ENCODE measurements at places on chromosomes 4 and X.
A peak's percentile ranks its signal among the peaks of the same experiment; 100 is the strongest.

GRCh38 chr4:101232074-101232776 is 115.1 kb downstream of the PPP3CA start:
- no peak for DNase-seq

- DNase-seq = no peak
Measured at GRCh38 chr4:124135409-124135813, 577.1 kb downstream of the ANKRD50 start.

GRCh38 chr4:78796526-78796925 is 20.4 kb downstream of the BMP2K start:
- no peak for DNase-seq

DNA sequence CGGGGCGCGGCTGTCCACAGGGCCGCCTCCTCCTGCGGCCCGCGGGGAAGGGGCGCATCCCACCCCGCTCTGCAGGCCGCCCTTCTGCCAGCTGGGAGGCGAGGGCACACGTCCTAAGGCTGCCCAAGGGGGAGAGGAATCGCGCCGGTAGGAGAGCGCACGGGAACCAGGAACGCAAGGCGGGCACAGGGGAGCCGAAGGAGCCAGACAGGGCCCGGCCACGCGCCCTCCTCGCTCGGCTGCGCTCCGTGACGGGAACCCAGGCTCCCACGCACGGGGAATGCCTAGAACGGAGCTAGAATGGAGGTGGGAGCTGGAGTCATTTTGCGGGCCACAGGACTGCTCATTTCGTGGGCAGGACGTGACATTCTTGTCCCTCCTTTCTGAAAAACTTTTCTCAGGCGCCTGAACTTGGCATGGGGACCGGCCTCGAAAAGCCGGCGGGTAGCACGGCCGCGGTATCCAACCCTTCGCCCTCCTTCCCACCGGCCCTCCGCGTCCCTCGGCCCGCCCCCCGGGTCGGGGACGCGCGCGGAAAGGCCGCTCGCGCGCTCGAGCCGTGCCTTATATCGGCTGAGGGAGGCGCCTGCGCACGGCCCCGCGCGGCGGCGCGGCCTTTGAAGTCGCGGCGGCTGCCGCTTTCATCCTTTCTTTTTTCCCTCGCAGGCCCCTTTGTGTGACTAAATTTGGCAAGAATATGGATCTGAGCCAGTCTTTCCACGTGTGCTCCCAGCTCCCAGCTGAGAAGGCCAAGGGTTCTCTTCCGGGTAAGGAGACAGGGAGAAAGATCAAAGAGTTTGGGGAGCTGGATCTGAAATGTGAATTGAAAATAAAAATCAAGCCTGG is 4.2 kb upstream of the LEF1 start:
- peak; percentile 45 for DNase-seq
